Immature natural killer cell (primary cell): ENCODE measurements at places on chromosomes 7 and 10. TPM values are rescaled to one million over a fixed set of nuclear protein-coding genes. Genes with fewer than 3 reads are reported as not detected.
A peak's percentile ranks its signal among the peaks of the same experiment; 100 is the strongest.

- H3K4me3 ChIP-seq, result peak overlapping the region; percentile 91
- peaks cover 89% of the 10 kb centered on the region for H3K4me1 ChIP-seq
- peak overlapping the region; percentile 96 for H3K27ac ChIP-seq
- no peaks in the 10 kb centered on the region for H3K27me3 ChIP-seq
- H3K36me3 ChIP-seq, result peaks cover 13% of the 10 kb centered on the region
Observed at GRCh38 chr10:6579183-6579903, 733 bp downstream of the PRKCQ start.

DNA sequence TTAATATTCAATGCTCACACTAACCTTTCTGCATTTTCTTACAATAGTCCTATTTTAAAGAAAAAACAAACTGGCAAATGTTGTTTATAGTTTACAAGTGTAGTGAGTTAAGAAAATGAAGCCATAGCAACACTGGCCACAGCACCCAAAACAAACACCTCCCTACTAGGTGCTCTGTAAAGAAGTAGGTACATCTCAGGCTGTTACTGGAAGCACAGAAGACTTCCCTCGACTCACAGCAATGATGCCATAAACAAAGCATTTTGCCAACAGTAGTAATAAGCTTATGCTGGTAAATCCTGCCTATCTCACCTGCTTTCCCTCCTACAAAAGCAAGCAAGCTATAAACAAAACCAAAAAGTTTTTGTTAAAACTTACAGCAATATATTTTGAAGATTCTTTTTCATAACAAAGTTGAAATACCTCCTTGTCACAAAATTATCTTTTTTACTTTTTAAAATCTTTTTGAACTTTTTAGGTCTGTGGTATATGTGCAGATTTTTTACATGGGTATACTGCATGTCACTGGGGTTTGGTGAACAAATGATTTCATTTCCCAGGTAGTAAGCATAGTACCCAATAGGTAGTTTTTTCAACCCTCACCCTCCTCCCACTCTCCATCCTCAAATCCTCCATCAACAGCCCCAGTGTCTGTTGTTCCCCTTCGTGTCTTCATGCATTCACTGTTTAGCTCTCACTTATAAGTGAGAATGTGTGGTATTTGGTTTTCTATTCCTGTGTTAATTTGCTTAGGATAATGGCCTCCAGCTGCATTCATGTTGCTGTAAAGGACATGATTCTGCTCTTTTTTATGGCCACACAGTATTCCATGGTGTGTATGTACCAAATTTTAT lies 28.4 kb downstream of the COA1 start:
- no peak for DNase-seq
- peaks cover 10% of the 10 kb centered on the region for H3K36me3 ChIP-seq
- H3K4me3 ChIP-seq, result no peak overlapping the region
- H3K4me1 ChIP-seq, result peaks cover 37% of the 10 kb centered on the region

DNA sequence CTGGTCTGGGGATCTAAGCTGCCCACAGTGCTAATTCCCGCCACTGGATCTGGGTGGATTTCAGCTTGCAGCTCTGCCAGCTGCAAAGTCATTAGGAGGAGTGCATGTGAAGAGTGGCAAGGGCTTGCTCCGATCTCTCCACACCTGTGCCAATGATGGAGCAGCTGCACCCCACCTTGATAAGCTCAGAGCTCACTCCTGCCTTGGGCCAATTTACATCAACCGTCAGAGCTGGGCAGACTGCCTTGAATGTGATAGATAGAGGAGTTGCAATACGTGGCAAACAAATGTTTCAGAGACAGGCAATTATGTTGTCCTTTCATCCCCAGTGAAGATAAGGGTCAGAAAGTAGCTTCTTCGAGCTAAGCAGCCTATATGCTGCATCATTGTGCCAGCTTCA lies 379.9 kb downstream of the SH2D4B start:
- H3K36me3 ChIP-seq, result no peaks in the 10 kb centered on the region
- peaks cover 4% of the 10 kb centered on the region for H3K27me3 ChIP-seq
- H3K27ac ChIP-seq, result no peak overlapping the region

GRCh38 chr7:664997-665735 lies 61.3 kb upstream of the DNAAF5 start:
- peaks cover 6% of the 10 kb centered on the region for H3K36me3 ChIP-seq
- H3K27ac ChIP-seq, result no peak overlapping the region
- DNase-seq, result no peak
- no peaks in the 10 kb centered on the region for H3K27me3 ChIP-seq

GRCh38 chr10:129790715-129791446 lies 173.2 kb downstream of the EBF3 start:
- H3K4me1 ChIP-seq, result peaks cover 9% of the 10 kb centered on the region
- DNase-seq, result no peak
- H3K36me3 ChIP-seq, result peaks cover 3% of the 10 kb centered on the region
- H3K27me3 ChIP-seq, result peaks cover 7% of the 10 kb centered on the region
- H3K4me3 ChIP-seq, result no peak overlapping the region

DNA sequence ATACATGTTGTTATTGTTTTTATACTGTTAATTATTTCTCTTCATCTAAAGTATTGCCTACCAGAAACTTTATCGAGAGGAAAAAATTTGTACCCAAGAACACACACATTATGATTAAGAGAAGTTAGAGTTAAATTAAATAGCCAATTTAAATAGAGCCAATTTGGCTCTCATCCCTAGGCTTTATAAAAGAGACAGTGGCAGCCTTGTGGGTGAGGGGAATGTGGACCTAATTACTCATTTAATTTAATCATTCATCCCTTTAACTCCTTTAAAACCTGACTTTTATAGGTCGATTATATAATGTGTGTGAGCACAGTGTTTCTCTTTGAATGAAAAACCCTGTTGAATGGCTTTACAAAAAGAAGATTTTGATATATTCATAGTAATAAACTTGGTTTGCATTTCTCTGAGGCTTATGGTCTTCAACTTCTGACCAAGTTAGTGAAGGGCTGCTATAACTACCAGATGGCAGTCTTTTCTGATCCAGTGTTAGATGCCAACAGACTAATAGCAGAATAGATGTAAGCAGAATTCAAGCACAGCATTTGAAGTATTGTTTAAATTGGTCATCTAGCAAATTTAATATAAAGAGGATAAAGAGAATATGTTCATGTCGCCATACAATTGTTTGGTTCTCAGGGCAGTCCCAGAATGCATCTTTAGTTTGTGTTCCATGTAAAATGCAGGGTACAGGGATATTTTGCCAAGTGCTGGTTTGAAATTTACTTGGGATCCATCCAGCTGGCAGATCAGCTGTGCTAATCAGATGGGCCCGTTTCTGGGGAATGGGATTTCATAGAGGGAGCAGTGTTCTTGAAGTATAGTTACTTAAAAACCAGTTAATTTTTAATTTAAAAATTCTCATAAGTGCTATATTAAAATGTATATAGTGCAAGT lies 25.3 kb downstream of the ADD3 start:
- peaks cover 74% of the 10 kb centered on the region for H3K4me1 ChIP-seq
- no peaks in the 10 kb centered on the region for H3K36me3 ChIP-seq
- peaks cover 2% of the 10 kb centered on the region for H3K27me3 ChIP-seq
- DNase-seq, result no peak

- H3K27ac ChIP-seq, result no peak overlapping the region
- H3K4me3 ChIP-seq, result no peak overlapping the region
- no peaks in the 10 kb centered on the region for H3K4me1 ChIP-seq
- H3K36me3 ChIP-seq, result no peaks in the 10 kb centered on the region
- H3K27me3 ChIP-seq, result no peaks in the 10 kb centered on the region
- DNase-seq, result no peak
Observed at GRCh38 chr7:159004411-159004810, 140.3 kb downstream of the VIPR2 start.

GRCh38 chr10:3961082-3961481 lies 176.1 kb upstream of the KLF6 start:
- H3K4me3 ChIP-seq, result peak overlapping the region; percentile 59
- peaks cover 44% of the 10 kb centered on the region for H3K4me1 ChIP-seq
- DNase-seq, result peak; percentile 79
- no peaks in the 10 kb centered on the region for H3K36me3 ChIP-seq
- H3K27ac ChIP-seq, result peak overlapping the region; percentile 90
- peaks cover 4% of the 10 kb centered on the region for H3K27me3 ChIP-seq

GRCh38 chr10:71221586-71222202 lies 9.3 kb downstream of the UNC5B start:
- H3K4me1 ChIP-seq, result peaks cover 5% of the 10 kb centered on the region
- H3K4me3 ChIP-seq, result no peak overlapping the region
- peaks cover 4% of the 10 kb centered on the region for H3K27me3 ChIP-seq

DNA sequence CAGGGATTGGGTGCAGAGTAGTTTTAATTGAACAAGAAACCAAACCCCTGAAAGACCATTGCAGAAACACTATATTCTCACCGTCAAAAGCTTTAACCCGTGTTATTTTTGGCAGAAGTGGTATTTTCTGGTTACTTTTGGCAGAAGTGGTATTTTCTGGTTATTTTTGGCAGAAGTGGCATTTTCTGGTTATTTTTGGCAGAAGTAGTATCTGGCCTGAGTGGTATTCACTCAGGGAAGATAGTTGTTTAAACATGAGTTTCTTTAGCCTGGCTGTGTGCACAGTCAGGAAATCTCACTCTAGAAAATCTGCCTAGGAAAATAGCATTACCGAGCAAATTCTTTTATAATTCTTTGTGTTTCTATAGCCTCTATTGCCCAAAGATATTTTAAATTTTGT lies 322.7 kb downstream of the GFRA1 start:
- H3K36me3 ChIP-seq, result no peaks in the 10 kb centered on the region
- H3K4me1 ChIP-seq, result no peaks in the 10 kb centered on the region
- H3K27me3 ChIP-seq, result peaks cover under 1% of the 10 kb centered on the region
- H3K27ac ChIP-seq, result no peak overlapping the region

GRCh38 chr7:44716205-44716604 lies 32.4 kb upstream of the ZMIZ2 start:
- H3K36me3 ChIP-seq, result no peaks in the 10 kb centered on the region
- no peak overlapping the region for H3K27ac ChIP-seq
- peaks cover 3% of the 10 kb centered on the region for H3K27me3 ChIP-seq
- no peak overlapping the region for H3K4me3 ChIP-seq

DNA sequence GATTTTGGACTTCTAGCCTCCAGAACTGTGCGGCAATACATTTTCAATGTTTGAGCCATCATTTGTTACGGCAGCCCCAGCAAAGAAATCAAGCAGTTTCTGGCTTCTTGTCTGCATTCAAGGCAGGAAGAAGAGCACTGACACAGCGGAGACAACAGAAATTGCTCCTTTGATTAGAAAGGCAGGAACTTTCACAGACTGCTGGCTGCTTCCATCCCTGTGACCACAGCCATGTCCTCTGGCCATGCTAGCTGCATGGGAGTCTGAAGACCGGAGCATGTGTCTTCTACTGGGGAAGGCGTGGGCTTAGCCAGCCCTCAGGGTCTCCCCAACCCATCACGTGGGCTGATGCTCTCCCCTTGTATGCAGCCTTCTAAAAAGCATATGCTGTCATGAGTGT lies 19.1 kb downstream of the C10orf71 start:
- no peak overlapping the region for H3K4me3 ChIP-seq
- H3K27me3 ChIP-seq, result peaks cover 3% of the 10 kb centered on the region
- DNase-seq, result no peak
- H3K36me3 ChIP-seq, result peaks cover 5% of the 10 kb centered on the region
- no peaks in the 10 kb centered on the region for H3K4me1 ChIP-seq

DNA sequence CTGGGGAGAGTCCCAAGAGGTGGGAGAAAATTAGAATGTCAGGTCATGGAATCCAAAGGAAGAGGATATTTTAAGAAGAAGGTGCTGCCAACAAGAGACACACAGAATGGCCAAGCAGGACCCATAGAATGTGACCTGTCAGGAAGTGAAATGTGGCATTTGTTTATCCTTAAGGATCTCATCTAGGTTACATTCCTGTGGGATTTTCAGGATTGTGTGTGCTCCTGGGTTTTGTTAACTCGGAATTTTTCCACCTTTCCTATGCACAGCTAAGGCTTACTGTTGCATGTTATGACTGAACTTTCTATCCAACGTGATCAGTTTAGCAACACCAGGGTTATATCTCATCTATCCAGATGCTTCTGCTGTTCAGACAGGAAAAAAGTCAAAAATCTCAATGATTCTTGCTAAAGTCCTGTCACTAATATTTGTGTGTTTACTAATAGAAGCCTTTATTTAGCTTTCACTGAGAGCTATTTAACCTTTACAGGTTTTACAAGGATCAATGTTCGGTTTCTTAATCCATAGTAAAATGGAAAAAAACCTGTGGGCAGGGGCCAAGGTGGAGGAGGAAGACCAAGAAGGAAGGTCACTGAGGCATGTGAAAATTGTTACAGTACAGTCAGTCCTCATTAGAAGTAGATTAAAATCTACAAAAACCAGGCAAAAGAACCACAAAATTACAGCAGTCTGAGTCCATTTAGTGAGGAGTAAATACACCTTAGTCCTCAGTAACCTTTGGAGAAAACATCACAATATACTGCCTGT lies 437.8 kb upstream of the NPVF start:
- H3K4me3 ChIP-seq, result no peak overlapping the region
- H3K27me3 ChIP-seq, result no peaks in the 10 kb centered on the region
- H3K4me1 ChIP-seq, result no peaks in the 10 kb centered on the region
- DNase-seq, result no peak
- no peaks in the 10 kb centered on the region for H3K36me3 ChIP-seq
- no peak overlapping the region for H3K27ac ChIP-seq

DNA sequence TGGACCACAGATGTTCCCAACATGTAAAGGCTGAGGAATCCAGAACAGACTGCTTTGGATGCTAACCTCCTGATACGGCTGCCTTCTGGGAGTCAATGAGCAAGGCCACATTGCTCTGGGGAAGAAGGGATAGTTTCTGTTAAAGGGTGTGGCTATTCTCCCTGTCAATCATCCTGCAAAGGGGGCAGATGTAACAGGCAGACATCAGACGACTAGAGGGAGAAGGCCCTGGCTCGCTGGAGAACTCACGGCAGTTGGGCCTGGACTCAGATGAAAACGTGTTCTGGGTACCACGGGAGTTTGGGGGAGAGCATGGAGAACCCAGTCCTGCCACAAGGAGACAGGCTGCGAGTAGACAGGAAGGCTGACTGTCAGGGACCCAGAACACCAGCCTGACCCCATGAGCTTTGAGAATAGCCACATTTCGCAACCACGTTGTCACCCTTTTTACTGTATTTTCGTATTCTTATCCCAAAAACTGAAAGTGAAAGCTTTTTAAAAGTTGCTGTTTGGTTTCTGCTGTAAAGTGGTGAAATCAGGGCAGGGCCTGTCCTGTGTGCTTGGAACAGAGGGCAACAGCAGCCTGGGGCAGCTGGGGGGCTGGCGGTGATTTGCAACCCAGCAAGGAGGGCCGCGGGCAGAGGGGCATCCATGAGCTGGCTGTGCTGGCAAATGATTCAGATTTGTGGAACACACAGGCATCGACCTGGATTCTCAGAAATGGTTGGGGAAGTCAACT lies 95.3 kb downstream of the MYOF start:
- peak overlapping the region; percentile 73 for H3K4me3 ChIP-seq
- peak; percentile 61 for DNase-seq
- H3K36me3 ChIP-seq, result no peaks in the 10 kb centered on the region
- peaks cover 20% of the 10 kb centered on the region for H3K4me1 ChIP-seq
- peaks cover 2% of the 10 kb centered on the region for H3K27me3 ChIP-seq

GRCh38 chr10:62297857-62298256 lies 29.2 kb upstream of the RTKN2 start:
- DNase-seq, result no peak
- H3K4me3 ChIP-seq, result no peak overlapping the region
- H3K4me1 ChIP-seq, result no peaks in the 10 kb centered on the region
- H3K36me3 ChIP-seq, result peaks cover 5% of the 10 kb centered on the region
- H3K27ac ChIP-seq, result no peak overlapping the region

LFNG gene
- polyA plus RNA-seq, result 2.3 TPM

FAM25C gene
- not detected for polyA plus RNA-seq

CNPY1 gene
- not detected for polyA plus RNA-seq

ATOH7 gene
- polyA plus RNA-seq, result not detected

MYPN gene
- polyA plus RNA-seq, result not detected

H2BK1 gene
- polyA plus RNA-seq, result not detected

TMEM229A gene
- not detected for polyA plus RNA-seq
